Activated CD4-positive, alpha-beta T cell treated with anti-CD3 and anti-CD28 coated beads, Interleukin-2, amount 10 ng/mL, durations not matched to agents 24 days and 14 days (primary cell): ENCODE measurements at places on chromosomes 3 and 15. TPM values are rescaled to one million over a fixed set of nuclear protein-coding genes. Genes with fewer than 3 reads are reported as not detected.
A peak's percentile ranks its signal among the peaks of the same experiment; 100 is the strongest.

The SNURF gene
- 10.3 and 10.5 TPM in 2 replicates for total RNA-seq

The DPPA4 gene
- total RNA-seq: not detected in 2 replicates

The ANKRD34C gene
- not detected in 2 replicates for total RNA-seq

The ZIC1 gene
- total RNA-seq: not detected in 2 replicates

The HSPBAP1 gene
- 7.5 and 8.7 TPM in 2 replicates for total RNA-seq

DNA sequence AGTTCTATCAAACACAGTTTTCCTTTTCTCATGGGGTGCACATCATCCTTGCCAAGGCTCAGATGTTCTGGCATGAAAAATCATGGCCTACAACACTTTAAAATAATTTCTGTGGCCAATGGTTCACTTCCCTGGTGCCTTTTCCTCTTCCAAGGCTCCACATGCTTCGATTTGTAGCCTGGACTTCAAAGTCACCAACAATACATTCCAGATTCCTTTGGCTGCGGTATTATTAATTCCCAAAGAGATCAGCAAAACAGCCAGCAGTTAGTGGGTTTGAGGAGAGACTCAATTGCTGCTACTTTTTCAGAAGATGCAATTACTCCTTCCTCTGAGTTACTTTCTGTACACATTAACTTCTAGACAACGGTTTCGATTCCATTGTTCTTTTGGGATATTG is 80.3 kb upstream of the CCDC80 start:
- H3K27ac ChIP-seq: no peak overlapping the region
- no peak overlapping the region for H3K4me3 ChIP-seq
- no peaks in the 10 kb centered on the region for H3K36me3 ChIP-seq
- H3K4me1 ChIP-seq: no peaks in the 10 kb centered on the region

DNA sequence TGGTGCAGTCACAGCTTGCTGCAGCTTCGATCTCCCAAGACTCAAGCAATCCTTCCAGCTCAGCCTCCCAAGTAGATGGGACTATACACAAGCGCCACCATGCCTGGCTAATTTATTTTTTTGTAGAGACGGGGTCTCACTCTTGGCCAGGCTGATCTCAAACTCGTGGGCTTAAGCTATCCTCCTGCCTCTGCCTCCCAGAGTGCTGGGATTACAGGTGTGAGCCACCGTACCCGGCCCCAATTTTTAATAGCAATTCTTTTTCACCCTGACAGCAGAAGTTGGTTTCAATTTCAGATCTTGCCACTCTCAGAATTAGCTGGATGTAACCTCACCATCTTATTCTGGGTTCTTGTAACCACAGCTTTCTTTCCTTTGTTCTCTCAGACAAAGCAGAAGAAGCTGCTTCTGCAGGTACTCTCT is 64.8 kb downstream of the TRIM71 start:
- H3K36me3 ChIP-seq: no peaks in the 10 kb centered on the region
- peaks cover 41% of the 10 kb centered on the region for H3K27me3 ChIP-seq
- DNase-seq: peak; percentile 79
- no peak overlapping the region for H3K27ac ChIP-seq
- peaks cover 13% of the 10 kb centered on the region for H3K4me1 ChIP-seq

- no peak for DNase-seq
- no peaks in the 10 kb centered on the region for H3K27me3 ChIP-seq
- no peaks in the 10 kb centered on the region for H3K4me1 ChIP-seq
- no peak overlapping the region for H3K27ac ChIP-seq
- no peaks in the 10 kb centered on the region for H3K36me3 ChIP-seq
These were observed 135.1 kb upstream of the STRIT1 start for GRCh38 chr3:155428563-155428962.

GRCh38 chr15:64161688-64162477 is 939 bp downstream of the PPIB start:
- no peaks in the 10 kb centered on the region for H3K27me3 ChIP-seq
- DNase-seq: no peak
- H3K36me3 ChIP-seq: peaks cover 39% of the 10 kb centered on the region
- H3K27ac ChIP-seq: peak overlapping the region; percentile 91

DNA sequence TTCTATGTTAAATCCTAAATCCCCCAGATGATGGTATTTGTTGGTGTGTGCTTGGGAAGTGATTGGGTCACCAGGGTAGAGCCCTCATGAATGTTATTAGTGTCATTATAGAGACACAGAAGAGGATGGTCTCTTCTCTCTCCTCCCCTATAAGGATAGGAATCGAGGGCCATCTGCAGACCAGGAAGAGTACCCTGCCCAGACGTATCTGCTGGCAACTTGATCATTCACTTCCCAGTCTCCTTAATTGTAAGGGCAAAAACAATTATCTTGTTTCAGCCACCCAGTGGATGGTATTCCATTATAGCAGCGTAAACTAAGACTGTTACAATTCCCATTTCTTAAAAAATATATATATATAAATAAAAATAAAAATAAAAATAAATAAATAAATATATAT is 892.2 kb downstream of the SI start:
- no peaks in the 10 kb centered on the region for H3K27me3 ChIP-seq
- H3K4me1 ChIP-seq: no peaks in the 10 kb centered on the region
- no peak for DNase-seq
- H3K4me3 ChIP-seq: no peak overlapping the region
- H3K36me3 ChIP-seq: no peaks in the 10 kb centered on the region

DNA sequence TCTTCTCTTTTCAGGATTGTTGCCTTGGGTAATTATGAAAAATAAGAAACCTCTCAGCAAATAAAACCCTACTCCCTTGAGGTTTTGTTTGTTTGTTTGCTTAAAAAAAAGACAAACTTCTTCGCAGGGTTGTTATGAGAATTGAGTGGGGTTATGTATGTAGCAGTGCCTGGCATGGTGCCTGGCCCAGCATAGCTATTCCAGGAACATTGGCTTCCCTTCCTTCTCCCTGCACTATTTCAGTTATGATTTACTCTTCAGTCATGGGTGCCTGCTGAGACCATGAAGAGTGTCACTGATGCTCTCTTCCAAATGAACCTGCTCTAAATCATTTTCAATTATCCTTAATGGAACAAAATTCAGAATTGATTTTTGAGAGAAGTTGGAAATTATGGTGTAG is 283.5 kb upstream of the ROPN1 start:
- H3K4me1 ChIP-seq: no peaks in the 10 kb centered on the region

DNA sequence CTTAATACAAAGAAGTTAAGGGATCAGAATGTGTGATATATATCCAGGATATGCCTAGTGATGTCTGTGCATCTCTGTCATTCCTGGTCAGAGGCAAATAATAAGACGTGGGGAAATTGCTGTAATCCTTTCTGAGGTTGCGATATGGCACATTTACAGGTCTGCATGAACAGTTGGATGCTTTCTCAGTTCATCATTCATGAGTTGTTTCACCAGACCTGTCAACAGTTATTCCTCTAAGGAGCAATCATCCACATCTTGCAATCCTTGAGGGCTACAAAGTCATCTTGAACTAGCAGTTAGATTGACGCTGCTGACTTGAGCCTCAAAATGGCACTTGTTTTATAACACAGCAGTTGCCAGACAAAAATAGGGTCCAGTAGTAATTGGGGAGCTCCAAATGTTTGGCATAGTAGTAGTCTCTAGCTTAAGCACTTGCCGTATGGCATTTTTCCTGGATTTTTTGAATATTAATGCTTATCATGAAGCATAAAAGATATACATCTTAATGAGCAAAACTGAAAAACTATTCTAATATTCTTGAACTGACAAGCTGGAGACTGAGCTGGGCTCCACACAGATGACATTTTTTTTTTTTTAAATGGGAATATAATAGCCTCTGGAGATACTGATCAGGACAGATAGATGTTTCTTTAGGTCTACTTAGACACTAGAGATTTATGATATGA is 761.7 kb downstream of the VGLL3 start:
- no peak for DNase-seq
- no peaks in the 10 kb centered on the region for H3K4me1 ChIP-seq
- H3K27ac ChIP-seq: no peak overlapping the region
- H3K4me3 ChIP-seq: no peak overlapping the region
- no peaks in the 10 kb centered on the region for H3K27me3 ChIP-seq

- H3K27ac ChIP-seq: no peak overlapping the region
- no peaks in the 10 kb centered on the region for H3K27me3 ChIP-seq
- peaks cover 1% of the 10 kb centered on the region for H3K36me3 ChIP-seq
- H3K4me1 ChIP-seq: peaks cover 44% of the 10 kb centered on the region
- H3K4me3 ChIP-seq: no peak overlapping the region
These were observed 20.4 kb downstream of the BHLHE40 start for GRCh38 chr3:4999531-5000184.

- H3K27ac ChIP-seq: no peak within 1 kb of the TSS
- H3K4me3 ChIP-seq: no peak within 1 kb of the TSS
- no peaks in the 10 kb centered on the region for H3K27me3 ChIP-seq
- DNase-seq: no peak
- H3K4me1 ChIP-seq: no peaks in the 10 kb centered on the region
These were observed at the start of gene PP2D1 for GRCh38 chr3:20012164-20012563. TSS of gene PP2D1 (minus strand) at chr3:20012264. CDS start at chr3:20012072, 192 bp downstream.

GRCh38 chr15:67824197-67824968 is 926 bp upstream of the SKOR1 start:
- peak overlapping the region; percentile 64 for H3K27ac ChIP-seq
- H3K27me3 ChIP-seq: peaks cover 75% of the 10 kb centered on the region
- no peak for DNase-seq
- peaks cover 29% of the 10 kb centered on the region for H3K4me1 ChIP-seq
- peak overlapping the region; percentile 64 for H3K4me3 ChIP-seq
- peaks cover 14% of the 10 kb centered on the region for H3K36me3 ChIP-seq

DNA sequence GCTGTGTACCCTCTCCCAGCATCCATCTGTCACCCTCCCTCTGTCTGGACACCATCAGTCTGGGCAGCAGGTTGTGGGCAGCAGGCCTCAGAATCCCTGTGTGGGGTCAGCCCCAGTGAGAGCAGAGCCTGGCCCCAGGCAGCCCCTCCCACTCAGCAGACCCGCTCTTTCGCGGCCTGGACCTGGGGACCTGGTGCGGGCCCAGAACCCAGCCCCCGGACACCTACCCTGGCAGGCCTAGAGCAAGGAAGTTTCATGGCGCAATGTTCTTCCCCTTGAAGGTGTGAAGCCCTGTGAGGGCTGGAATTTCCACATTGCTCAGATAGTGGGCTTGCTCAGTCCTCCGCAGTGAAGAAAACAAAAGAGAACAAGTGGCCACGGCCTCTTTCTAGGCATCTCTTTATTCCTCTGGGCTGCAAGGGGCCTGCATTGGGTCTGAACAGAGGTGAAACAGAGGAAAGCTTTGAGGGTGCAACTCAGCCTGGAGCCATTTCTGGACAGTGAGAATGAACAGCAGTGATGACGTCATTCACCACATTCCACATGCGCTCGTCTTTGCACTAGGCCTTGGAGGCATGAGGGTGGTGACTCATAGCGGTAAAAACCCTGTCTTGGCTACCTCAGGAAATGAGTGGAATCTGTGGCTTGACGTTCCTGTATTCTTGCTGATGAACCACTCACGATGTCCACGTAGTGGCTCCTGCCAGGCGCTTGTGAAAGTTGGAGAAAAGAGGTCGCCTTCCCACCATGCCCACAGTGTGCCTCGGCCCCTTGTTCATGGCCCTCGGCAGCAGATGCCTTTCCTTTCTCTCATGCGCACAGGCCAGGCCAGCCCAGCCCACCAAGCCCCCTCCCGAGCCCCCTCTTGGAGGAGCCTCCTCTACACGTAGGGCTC is 66.1 kb downstream of the SLC30A4 start:
- peak overlapping the region; percentile 92 for H3K27ac ChIP-seq
- H3K27me3 ChIP-seq: no peaks in the 10 kb centered on the region
- peaks cover 44% of the 10 kb centered on the region for H3K4me1 ChIP-seq
- peak; percentile 91 for DNase-seq
- H3K36me3 ChIP-seq: peaks cover 2% of the 10 kb centered on the region

GRCh38 chr3:87756616-87757015 is 302.2 kb downstream of the CGGBP1 start:
- H3K4me3 ChIP-seq: no peak overlapping the region
- H3K4me1 ChIP-seq: no peaks in the 10 kb centered on the region
- H3K36me3 ChIP-seq: no peaks in the 10 kb centered on the region
- H3K27ac ChIP-seq: no peak overlapping the region

DNA sequence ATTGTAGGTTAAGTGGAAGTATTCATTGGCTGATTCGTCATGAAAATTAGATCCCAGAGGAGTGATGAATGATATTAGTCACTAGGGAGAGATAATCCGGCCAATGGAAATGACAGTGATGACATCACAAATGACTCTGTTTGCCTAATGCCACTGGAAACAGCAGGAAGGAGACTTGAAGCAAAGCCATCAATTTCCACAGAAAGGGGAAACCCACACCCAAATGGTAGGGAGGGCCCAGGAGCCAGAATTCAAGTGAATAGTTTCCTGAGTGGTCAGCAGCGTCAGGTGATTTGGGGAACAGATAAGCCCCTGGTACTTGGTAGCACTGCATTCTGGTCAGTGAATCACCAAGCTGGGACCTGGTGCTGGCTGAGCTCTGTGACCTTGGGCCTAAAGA is 3.3 kb upstream of the ADAMTS9 start:
- peaks cover 27% of the 10 kb centered on the region for H3K27me3 ChIP-seq
- DNase-seq: no peak
- no peak overlapping the region for H3K27ac ChIP-seq
- no peaks in the 10 kb centered on the region for H3K36me3 ChIP-seq
- peaks cover 6% of the 10 kb centered on the region for H3K4me1 ChIP-seq

GRCh38 chr3:194272861-194273742 is 78.0 kb downstream of the CPN2 start:
- H3K27me3 ChIP-seq: peaks cover 3% of the 10 kb centered on the region
- H3K4me3 ChIP-seq: no peak overlapping the region
- no peaks in the 10 kb centered on the region for H3K36me3 ChIP-seq
- no peak overlapping the region for H3K27ac ChIP-seq
- peaks cover 12% of the 10 kb centered on the region for H3K4me1 ChIP-seq
